ENCODE measurements at places on chromosomes 1 and 21. TPM values are rescaled to one million over a fixed set of nuclear protein-coding genes. Genes with fewer than 3 reads are reported as not detected.

DNA sequence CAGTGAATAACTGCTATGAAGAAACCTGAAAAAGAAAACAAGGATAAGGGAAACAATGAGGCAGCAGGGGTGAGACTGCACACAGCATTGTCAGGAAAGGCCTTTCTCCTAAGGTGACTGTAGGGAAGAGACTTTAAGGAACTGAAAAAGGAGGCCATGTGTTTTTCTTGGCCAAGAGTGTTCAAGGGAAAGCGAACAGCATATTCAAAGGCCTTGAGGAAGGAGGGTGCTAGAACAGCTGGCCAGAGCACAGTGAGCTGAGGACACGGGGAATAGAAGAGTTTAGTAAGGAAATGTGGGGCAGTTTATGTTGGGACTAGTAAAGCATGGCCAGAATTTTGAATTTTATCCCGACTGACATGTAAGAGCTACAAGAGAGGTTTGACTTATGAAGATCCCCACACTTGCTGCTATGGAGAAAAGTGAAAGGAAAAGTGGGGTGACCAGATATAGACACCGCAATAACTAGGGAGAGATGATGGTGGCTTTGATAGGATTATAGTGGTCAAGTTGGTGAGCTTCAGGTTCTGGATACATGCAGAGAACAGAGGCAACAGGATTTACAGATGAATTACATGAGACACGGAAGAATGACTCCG lies 1.4 kb downstream of the RWDD2B start:
- no peak for DNase-seq

- no peak for DNase-seq
These were observed 48.3 kb downstream of the SUCO start for GRCh38 chr1:172581273-172581672.

ACTL8 gene
- not detected for total RNA-seq

DNA sequence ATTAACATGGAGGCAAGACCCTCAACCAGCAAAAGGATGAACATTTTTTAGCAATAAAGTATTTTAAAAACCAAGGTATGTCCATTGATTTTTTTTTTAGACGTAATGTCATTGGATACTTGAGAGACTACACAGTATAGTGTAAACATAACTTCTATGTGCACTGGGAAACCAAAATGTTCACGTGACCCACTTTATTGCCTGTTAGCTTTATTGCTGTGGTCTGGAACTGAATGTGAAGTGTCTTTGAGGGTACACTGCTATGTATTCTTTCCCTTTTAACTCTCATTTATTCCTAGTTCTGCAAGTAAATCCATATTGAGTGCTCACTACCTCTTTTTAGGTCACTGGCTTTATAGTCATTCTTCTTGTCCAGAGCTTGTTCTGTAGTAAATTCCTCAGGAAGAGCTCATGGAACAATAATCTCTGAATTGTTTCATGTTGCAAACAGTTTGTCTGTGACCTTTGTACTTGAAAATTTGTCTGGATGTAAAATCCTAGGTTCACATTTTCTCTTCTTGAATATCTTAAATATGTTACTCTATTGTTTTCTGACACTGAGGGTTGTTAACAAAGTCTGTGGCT lies 20.6 kb downstream of the ABCD3 start:
- no peak for DNase-seq

GRCh38 chr1:117341123-117341522 lies 26.1 kb upstream of the MAN1A2 start:
- no peak for DNase-seq

C1orf226 gene
- total RNA-seq: 0.14 TPM

OR10J1 gene
- not detected for total RNA-seq

DNA sequence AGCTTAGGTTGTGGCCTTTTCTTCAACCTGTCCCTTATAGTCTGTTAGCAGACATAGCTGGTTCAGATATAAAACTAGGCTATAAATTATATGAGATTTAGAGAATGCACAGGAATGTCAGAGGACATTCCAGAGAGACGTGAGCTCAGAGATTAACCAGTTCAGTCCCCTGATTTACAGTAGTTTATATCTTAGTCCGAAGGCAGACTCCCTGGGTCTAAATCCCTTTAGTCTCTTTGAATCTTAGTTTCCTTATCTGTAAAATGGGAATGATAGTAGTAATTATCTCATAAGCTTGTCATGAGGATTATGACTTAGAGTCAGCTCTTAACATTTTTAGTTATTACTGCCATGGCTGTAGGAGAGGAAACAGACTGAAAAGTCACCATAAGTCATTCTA lies 45.5 kb upstream of the PLXNA2 start:
- no peak for DNase-seq
